ENCODE measurements at places on chromosomes 1 and 21.

DNA sequence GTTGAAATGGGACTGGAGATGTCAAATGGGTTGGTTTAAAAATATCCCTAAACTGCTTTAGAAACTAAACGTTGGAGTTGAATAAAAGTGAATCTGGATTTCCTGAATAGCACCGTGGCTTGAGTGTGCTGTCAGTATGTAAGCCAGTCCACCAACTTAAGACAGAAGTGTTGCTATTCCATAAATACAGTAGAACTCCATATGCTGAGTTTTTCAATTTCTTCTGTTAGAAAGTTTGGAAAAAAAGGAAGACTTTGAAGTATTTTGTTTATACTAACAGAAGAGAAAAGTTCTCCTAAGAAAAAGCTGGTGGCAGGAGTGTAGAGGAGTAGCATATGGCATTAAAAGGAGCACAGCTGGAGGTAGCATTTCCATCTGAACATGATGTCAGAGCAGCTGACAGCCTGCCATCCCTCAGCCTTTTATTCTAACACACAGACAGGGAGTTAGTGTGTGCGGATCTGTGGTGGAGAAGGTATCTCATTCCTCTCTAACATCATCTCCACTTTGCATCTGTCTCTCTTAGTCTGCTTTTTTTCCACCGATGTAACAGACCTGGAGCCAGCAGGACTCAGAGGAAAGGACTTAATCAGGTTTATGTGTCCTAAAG, at the start of gene ZBTB18:
ZBTB18 (plus strand) TSS at position 449 of the 610 bp plus-strand sequence; CDS start at position 598, 149 bp downstream.
- peak; percentile 77 for DNase-seq

GRCh38 chr1:90850898-90851710, 134.0 kb upstream of the BARHL2 start:
- DNase-seq: peak; percentile 27

- DNase-seq: no peak
Measured at GRCh38 chr1:7365706-7366105, 405.4 kb upstream of the VAMP3 start.

- no peak for DNase-seq
Measured at GRCh38 chr1:153627715-153628626, at the start of gene S100A1. Gene S100A1, plus strand, starts transcription at chr1:153628434. Its CDS starts 2,088 bp downstream, at chr1:153630522.

GRCh38 chr1:89829186-89829585, 8.4 kb downstream of the LRRC8D start:
- no peak for DNase-seq

- DNase-seq: peak; percentile 22
Measured at GRCh38 chr1:97726386-97726785, 194.4 kb downstream of the DPYD start.

- DNase-seq: no peak
Measured at GRCh38 chr1:234820597-234820996, 210.6 kb upstream of the IRF2BP2 start.

- DNase-seq: no peak
Measured at GRCh38 chr1:61424382-61424781, 300.6 kb downstream of the TM2D1 start.

DNA sequence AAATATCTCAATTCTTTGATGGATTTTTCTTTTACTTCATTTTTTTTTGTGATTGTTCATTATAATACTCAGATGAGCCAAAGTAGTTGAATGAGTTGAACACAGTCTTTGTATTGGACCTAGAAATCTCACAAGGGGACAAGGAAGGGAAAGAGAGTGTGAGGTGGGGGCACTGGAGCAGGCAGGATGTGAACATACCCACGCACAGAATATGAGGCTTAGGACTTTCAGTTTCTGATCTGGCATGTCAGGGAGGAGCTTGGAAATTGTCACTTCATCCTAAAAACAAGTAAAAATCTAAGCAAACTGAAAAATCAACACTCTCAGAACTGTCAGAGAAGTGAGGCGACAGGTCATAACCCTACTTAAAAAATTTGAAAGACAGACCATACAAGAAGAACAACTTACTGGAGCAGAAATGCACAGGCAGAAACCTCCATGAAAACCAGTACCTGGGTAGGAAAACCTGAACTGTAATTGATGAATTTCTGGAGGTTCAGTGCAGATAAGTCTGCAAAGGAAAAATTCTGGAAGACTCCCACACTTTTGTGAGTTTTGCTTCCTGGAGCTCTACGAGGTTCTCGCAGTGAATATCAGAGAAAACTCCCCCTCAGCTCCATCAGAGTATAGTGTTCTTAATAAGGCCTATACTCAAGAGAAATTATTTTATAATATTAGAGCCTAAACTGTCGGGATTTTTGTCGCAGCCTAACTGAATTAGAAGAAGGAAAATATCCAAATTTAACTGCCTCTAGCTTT, 3.6 kb upstream of the PTGS2 start:
- DNase-seq: no peak

DNA sequence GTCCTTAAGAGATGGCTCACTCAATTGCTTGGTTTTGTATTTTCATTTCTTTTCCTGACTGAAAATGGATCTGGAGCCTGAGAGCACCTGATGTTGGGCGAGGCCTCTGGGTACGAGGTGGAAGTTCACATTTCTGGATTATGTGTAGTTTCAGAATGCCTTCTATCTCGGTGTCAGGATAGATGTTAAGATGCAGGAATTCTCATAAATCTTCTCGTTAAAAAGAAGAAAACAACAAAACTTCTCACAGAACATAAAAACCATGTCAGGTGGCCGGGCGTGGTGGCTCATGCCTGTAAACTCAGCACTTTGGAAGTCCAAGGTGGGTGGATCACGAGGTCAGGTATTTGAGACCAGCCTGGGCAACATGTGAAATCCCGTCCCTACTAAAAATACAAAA, 101.8 kb downstream of the RHOU start:
- DNase-seq: no peak

- no peak for DNase-seq
Measured at GRCh38 chr1:4624141-4624715, 30.2 kb upstream of the AJAP1 start.

DNA sequence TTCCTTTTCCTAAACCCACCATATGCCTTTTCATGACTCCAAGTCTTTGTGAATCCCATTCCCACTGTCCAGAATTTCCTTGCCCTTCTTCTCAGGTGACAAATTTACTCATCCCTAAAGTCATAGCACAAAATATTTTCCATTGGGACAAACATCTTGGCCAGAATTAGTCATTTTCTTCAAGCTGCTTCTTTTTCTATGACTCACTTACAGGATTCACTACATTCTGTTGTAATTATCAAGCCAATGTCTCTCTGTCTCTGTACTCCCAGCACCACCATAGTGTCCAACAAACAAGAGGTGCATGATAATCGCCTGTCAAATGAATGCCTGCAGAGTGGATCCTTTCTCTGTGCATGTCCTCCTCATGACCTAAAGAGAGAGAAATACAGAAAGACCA, 37.8 kb downstream of the SGIP1 start:
- DNase-seq: peak; percentile 64

- peak; percentile 34 for DNase-seq
Measured at GRCh38 chr1:235923466-235924021, 56.8 kb upstream of the LYST start.

DNA sequence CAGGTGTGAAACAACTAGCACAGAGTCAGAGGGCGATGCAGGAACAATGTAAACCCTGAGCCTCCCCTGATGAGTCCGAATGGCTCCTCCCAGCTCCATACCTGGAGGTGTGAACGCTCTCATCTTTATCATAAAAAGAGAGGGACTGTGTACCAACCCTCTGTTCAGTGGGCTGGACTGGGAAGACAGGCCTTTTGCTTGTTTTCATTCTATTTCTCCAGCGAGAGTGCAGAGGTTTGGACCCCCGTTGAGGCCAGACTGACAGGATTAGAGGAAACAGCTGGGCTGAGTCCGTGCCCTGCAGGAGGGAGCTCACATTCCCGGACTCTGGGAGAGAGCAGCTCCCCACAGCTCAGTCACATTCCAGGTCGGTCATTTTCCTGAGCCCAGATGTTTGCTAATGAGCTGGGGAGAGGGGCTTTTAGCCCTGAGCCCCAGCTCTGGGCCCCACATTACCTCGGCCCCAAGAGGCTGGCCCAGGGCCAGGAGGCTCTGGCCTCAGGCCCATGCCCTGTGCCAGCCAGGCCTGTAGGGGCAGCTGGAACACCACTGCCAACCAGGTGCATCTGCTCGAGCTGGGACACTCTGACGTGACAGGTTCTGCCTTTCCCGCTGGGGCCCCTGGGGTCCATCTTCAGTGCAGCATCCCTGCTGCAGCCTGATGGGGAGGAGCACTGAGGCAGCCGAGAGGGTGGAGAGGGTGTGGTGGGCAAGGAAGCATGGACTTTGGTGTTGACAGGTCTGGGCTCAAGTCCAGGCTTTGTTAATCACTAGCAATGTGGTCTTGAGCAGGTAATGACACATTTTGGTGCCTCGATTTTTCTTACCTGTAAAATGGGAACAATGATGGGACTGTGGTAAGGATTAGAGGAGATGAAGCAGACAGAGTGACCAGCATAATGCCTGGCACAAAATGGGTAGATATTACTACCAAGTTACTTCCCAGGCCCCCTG, 3.5 kb upstream of the NBL1 start:
- no peak for DNase-seq

- no peak for DNase-seq
Measured at GRCh38 chr1:44536357-44537209, 131.5 kb downstream of the RNF220 start.

GRCh38 chr1:11736746-11737639, 1.1 kb downstream of the AGTRAP start:
- peak; percentile 77 for DNase-seq

- peak; percentile 82 for DNase-seq
Measured at GRCh38 chr1:232038706-232039677, 412.4 kb downstream of the DISC1 start.

DNA sequence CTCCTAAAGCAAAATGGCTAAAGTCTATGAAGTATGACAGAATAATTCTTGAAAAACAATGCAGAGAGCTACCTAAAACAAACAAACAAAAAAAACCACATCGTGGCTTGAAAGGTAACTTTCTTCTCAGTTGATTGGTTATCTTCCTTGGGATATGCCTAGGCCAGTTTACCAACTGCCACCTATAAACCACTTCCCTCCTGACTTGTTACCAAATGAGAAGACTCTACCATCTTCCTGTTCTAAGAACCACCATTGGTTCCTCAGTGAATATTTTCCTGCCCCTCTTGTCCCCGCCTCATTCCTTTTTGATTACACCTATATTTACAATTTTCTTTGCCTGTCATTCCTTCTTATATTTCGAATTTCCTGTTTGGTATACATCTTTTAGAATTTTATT, 336.6 kb downstream of the SIPA1L2 start:
- no peak for DNase-seq

DNA sequence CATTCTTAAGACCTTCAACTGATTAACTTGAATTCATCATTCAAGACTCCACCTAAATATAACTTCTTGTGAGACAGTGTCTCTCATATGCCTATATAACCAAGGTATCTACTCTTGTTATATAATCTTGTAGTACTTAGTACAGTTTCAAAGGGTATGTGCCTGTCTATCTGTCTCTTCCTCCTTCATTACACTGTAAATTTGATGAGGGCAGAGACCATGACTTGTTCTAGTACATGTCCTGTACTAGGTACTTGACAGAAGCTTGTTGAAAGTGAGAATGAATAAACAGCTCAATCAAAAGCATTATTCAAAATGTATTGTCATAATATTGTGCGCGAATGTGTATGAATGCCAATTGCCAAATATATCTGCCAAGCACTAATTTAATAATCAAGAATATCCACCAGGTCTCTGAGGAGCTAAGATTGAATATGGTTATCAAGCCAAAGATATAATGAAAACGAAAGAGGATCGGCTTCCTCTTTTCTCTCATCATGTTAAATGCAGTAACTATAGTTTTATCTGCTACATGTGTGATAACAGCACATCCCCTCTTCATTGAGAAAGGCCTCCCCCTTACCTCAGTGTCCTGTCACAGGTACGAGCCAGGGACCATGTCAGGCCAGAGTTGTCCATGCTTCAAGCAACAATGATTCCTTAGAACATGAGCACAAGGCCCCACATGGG, 117.3 kb downstream of the UCHL5 start:
- no peak for DNase-seq

- peak; percentile 36 for DNase-seq
Measured at GRCh38 chr1:40662864-40663263, 2.6 kb downstream of the RIMS3 start.

DNA sequence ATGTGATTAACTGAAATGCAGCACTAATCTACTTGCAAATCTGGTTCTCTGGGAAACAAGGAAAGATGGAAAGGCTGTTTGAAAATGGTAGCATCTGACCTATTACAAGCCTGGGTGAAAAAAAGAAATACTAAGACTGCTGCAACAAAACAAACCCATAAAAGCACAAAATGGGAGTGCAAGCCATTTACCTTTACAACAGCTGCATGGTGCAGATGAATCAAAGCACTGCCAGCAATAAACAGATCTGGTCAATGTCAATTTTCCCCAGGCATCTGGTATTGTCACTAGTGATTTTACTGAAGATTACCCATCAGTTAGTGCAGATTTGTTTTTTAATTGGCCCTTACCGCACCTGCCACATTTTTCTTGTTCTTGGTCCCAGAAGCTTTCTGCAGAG, 1341.7 kb downstream of the PLA2G4A start:
- DNase-seq: no peak

DNA sequence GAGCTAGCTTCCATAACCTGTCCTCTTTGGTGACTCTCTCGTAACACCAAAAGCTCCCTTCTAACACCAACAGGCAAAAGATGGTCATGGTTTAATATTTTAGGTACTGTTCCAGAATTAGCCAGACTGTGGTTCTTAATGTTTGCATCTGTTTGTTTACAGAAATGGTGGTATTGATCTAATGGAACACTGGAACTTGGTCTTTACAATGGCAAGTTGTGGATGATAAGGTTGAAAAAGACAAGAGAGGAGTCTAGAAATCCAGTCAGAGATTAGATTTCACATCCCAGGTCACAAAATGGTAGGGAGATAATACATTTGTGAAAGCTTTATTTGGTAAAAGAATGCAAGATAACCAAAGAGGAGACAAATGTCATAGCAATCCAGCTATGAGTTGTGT, 293.1 kb downstream of the SMYD3 start:
- DNase-seq: no peak

DNA sequence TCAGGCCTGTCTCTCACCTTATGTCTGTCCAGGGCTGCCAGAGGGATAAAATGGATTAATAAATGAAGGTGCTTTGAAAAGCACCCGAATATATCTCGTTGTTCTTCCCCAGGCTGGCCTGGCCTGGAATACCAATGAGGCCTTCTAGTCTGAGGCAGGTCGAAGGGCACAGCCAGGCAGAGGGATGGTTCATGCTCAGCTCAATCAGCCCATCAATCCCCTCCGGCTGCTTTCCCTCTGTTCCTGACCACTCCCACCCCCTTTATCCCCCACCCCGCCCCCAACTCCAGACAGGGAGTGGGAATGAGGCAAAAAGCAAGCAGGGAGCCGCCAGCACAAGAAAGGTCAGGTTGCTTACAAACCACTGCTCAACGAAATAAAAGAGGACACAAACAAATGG, 40.0 kb upstream of the PRELP start:
- DNase-seq: no peak

GRCh38 chr1:109527098-109527811, 12.4 kb upstream of the GPR61 start:
- DNase-seq: no peak
